ENCODE measurements at places on chromosomes 2 and 18.
A peak's percentile ranks its signal among the peaks of the same experiment; 100 is the strongest.

DNA sequence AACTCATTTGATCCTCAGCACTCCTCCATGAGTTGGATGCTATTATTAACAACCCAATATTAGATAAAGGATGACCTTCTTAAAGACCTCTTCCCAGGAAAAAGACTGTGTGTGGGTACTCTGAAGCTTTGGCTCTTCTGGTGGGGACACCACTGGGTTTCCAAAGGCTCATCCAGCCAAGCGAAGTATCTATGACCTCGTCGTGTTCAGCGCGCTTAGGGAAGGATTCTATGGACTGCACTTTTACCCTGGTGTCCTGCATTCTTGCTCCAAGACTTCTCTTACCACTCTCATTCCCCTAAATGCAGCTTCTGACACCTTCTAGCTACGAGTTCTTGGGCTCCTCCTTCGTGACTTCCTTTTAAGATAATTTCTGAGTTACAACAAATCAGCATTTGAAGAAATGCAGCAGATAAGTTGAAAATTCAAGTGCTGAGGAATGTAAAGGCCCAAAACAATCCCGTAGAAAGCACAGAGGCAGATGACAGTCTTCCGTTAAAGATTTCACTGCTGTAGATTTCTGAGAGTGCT lies 673 bp upstream of the HNMT start:
- DNase-seq = no peak

DNA sequence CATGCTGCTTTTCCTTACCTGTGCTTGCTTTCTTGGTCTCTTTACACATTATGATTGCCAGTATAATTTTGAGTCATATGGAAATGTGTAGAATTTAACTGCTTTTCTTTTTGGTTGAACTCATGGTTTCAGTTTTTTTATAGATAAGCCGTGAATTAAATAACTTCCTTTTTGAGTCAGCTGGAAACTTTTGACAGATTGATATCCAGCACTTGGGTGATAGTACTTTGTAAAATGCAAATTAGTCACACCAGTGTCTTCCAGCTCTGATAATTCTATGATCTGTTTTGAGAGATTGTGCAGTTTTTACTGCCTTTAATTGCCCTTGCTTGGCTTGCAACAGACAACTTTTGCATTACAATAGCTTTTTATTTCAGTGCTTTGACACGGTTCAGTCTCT lies 86.4 kb downstream of the NCOA1 start:
- DNase-seq = peak; percentile 3

- DNase-seq = peak; percentile 45
These were observed 199.2 kb downstream of the KCNS3 start for GRCh38 chr2:18077704-18078103.

DNA sequence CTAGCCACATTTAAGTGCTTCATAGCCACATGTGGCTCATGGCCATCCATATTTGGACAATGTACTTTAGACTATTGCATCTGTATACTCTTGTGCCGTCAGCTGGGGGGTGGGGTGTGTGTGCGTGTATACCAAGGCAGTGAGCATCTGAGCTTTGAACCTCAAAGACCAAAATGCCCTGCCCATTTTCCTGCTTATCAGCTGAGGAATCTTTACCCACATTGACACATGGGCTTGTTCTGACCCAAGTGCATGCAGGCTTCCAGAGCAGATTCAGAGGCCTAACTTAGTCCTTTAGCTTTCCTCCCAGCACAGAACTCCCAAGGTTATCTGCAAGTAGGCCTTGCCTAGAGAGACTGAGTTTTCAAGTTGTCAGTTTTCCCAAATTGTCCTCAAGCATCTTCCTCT lies 11.1 kb upstream of the MOCOS start:
- DNase-seq = no peak

DNA sequence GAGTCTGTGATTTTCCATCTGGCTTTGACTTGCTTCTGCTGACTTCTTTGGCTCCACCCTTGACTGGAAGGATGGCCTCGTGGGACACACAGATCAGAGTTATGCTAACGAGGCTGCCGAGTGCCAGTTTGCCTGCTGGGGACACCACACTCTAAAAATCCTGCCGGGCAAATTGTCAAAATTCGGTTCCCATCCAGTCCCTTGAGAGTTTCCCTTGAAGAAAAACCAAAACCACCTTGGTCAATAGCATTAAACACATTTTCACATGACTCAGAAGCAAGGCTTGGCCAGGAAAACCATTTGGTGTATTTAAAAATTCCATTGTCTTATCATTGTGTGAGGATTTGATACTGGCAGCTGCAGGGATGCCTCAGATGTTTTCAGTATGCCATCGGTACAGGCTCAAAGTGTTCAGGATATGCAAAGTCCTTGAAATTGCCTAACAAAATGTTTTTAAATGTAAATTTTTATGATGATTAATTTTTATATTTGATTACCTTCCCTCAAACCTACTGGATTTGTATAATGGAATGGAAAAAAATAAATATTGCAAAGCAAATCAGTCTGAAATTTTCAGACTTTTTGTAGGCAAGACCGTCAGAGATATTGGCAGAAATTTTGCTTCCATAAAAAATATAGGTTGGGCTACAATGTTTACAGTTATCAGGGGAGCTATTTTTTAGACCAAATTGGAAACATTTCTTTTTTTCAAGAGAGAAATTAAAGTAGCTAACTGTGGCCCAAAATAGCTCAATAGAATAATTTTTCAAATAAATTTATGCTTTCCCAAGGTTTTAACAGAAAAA lies 41.6 kb downstream of the KCNE4 start:
- DNase-seq = peak; percentile 81

DNA sequence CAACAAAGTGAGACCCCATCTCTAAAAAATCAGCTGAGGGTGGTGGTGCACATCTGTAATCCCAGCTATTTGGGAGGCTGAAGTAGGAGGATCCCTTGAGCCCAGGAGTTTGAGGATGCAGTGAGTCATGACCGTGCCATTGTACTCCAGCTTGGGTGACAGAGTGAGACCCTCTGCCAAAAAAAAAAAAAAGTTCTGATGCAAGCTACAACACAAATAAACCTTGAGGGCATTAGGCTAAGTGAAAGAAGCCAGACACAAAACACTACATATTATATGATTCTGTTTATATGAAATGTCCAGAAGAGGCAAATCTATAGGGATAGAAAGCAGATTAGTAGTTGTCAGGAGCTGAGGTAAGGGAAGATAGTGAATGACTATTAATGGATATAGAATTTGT lies 13.0 kb downstream of the YWHAQ start:
- peak; percentile 66 for DNase-seq

DNA sequence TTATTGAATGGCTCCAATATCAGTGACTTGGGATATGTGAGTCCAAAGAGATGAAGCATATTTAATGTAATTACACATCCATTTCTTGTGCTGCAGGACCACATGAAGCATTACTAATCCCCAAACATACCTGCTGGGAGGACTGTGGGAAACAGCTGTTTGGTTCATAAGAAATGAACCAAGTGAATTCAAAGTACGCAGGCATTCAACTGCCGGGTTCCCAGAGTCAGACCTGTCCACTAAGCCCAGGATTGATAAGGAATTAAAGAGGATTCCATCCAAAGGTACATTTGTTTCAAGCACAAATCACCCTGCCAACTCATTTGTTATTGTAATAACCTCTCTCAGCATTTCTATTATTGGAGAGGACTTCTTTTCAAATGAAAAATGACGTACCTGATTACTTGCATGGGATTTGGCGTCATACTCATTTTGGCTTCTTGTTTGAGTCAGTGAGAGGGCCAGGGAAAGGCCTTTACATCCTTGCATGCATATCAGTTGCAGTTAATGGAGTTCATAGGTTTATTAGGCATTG lies 230.7 kb downstream of the TXNL1 start:
- DNase-seq = no peak

GRCh38 chr2:62287899-62288880 lies 92.3 kb downstream of the B3GNT2 start:
- peak; percentile 58 for DNase-seq

- no peak for DNase-seq
These were observed 700.1 kb downstream of the CNTNAP5 start for GRCh38 chr2:124725187-124725586.

GRCh38 chr2:85772019-85772745 lies 18.4 kb downstream of the ATOH8 start:
- DNase-seq = peak; percentile 99

DNA sequence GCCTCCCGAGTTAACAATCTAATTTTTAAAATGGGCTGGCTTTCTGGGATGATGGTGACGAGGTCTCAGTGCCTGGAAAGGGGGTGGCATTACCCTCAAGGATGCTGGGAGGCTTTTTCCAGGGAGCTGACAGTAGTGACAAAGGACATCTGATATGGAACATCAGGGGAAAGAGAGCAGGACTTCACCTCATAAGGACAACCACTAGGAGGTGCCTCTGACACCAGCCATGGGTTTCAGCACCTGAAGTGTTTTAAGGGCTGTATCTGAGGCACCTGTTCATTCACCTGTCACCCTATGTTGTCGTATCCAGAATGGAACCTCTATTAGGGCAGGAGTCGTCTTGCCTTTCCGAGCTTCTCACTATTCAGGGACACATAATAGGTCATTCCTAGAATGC lies 10.8 kb downstream of the IL36B start:
- DNase-seq = no peak

GRCh38 chr18:48441405-48441881 lies 32.3 kb upstream of the ZBTB7C start:
- peak; percentile 26 for DNase-seq

- DNase-seq = no peak
These were observed 263.0 kb upstream of the TRIB2 start for GRCh38 chr2:12453731-12454130.

- no peak for DNase-seq
These were observed 7.6 kb downstream of the ITGA6 start for GRCh38 chr2:172434821-172435605.

DNA sequence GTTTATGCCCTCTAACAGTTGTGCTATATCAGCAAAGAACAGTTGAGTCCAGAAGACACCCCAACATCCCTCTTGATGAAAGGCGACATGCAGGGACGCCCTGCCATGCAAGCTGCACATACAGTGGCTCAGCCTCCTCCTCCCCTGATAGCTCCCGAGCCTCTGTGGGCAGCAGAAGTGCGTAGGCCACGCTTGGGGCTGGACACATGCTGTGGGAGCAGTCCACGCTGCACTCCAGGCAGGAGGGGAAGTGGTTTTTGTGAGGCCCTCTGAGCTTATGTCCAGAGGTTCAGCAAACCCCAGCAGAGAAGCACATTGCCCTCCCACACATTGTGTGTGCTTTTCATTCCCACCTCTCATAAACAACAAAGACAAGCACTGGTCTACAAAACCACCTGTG lies 162.1 kb downstream of the SEPTIN10 start:
- no peak for DNase-seq

DNA sequence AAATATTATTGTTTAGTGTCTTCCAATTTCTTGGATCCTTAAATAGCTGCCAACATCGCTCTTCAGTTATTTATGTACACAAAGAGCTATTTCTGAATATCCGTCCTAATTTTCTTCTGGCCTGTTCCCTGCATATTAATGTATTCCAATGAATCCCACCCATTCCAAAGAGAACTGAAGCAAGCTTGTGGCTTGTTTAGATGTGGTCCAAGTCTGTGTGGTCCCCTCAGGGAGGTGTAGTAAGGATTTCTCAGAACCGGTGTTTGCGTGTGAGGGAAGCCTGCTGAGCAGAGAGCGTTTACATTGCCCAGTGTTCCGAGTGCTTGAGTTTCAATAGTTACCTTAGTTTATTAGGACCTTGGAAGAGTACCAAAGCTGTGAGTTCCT lies 25.1 kb upstream of the IL1R1 start:
- no peak for DNase-seq

DNA sequence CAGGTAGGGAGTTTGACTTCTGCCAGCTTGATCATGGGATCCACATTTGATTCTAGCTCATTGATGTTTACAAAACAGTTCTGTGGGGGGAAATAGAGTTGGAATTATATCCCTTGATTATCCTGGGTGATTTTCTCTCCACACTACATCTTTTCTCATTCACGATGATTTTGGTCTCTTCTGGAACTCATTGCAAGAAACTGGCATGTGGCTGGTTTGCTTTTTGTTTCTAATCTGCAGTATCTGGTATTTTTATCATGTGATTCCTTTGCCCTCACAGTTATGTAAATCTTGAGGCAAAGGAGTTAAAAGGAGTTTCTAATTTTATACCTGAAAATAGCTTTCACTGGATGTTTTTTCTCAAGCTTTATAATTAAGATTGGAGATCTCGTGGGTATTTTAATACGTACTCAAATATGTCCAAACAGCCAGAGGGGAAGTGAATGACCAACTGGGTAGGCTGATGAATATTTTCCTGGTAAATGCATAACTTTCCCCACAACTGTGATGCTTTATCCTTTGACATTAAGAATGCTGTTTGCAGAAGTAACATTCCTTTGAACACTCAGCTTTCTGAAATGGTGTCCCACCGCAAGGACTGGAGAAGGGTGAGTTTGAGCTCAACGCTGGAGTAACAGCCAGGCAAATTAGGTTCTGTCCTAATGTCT lies 502.9 kb upstream of the ZEB2 start:
- DNase-seq = peak; percentile 82

- no peak for DNase-seq
These were observed 1221.0 kb downstream of the SUCLG1 start for GRCh38 chr2:83238111-83238510.

- no peak for DNase-seq
These were observed 19.8 kb downstream of the CCT7 start for GRCh38 chr2:73253901-73254300.

- DNase-seq = no peak
These were observed 239.9 kb downstream of the PAX3 start for GRCh38 chr2:222058819-222059445.

- DNase-seq = no peak
These were observed 47.3 kb upstream of the HPCAL1 start for GRCh38 chr2:10255189-10256030.

GRCh38 chr18:1914489-1914888 lies 656.8 kb downstream of the METTL4 start:
- no peak for DNase-seq

GRCh38 chr18:56067969-56068671 lies 480.1 kb upstream of the TCF4 start:
- DNase-seq = peak; percentile 69

Measured in GM23248 (cell line).